ENCODE measurements at places on chromosomes 1 and 21.

DNA sequence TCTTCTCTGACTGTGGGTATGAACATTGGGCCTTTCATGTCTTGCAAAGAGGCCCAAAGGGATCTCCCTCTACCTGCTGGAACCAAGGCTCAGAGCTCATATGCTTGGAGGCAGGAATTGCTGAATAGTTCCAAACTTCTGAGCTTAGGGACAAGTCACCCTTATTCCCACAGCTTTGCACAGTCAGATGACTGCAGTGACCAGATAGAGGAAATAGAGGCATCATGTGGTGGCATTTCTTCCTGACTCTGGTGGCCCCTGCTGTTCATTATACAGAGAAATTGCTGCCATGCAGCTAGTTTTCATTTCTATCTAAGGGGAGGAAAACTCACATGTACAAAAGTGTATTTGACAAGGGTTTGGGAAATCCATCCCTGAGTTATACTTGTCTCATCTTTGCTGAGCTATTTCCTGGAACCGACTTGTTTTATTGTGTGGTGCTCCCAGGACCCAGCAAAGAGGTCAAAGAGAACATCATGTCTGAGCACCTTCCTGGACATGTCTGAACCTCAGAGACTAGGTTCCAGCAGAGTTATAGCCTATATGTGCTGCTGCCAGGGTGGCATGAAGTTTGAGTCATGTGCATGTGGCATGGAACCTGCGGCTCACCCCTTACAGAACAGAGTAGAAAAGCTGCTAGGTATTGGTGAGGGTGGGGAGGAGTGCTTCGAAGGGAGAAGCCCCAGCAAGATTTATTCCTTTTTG is 131.2 kb downstream of the PIK3R3 start:
- no peak for DNase-seq

GRCh38 chr21:14826630-14827029 is 238.2 kb downstream of the NRIP1 start:
- DNase-seq = no peak

- DNase-seq = no peak
Observed at GRCh38 chr1:12196641-12197482, 30.1 kb downstream of the TNFRSF1B start.

DNA sequence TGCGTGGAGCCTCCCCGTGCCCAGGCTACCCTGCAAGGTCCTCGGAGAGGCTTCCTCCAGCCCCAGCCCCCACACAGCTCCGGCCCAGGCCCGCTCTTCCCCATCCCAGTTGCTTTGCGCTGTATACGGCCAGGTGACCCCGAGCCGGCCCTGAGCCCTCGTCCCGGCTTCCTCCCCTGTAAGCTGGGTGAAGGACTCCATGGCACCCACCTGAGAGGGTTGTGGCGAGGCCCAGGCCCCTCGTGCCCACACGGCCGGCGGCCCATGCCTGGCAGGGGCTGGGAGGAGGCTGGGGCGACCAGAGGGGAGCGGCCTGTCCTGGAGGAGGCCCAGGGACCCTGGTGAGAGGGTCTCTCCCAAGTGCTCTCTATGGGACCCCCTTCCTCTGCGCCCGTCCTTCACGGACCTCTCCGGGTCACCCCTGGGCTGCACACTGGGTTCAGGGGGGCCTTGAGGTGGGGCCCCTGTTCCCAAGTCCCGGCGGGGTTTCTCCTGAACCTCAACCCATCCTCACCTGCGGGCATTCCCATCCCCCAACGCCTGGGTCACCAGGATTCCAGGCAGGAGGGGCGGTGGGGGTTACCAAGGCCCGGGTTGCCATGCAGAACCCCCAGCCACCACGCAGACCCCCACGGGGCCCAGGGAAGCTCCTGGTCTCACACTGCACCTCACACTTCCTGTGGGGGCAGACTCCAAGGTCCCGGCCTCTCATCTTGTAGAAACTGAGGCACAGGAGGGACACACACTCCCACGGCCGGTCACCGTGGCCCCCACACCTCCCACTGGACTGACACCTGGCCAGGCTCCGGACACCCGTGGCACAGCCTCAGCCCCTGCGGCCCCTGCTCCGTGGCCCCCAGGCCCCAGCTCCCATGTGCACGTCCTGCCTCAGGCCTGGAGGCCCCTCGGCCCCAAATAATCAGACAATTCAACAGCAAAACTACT is 25.2 kb downstream of the COL6A1 start:
- no peak for DNase-seq

GRCh38 chr1:42618866-42619265 is 39.4 kb upstream of the PPIH start:
- no peak for DNase-seq

Measured in putamen (tissue), 1 donor.